ENCODE measurements at places on chromosomes 7 and 10.
A peak's percentile ranks its signal among the peaks of the same experiment; 100 is the strongest.

GRCh38 chr10:22634093-22634492 is 80.3 kb downstream of the PIP4K2A start:
- no peak for DNase-seq

DNA sequence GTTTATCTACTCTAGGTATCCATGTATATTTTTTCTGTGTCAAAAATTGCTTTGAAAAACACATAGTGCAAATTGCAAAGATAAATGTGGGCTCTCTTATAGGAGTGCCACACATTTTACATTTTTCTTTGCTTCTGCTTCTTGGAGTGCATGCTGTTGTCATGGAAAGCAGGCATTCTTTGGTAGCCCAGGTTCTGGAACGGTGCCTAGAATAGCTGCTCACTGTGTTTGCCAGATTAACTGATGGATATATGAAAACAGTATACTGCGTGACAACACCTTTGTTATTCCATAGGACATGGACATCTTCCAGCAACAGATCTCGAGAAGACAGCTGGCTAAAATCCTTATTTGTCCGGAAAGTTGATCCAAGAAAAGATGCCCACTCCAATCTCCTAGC is 13.4 kb downstream of the NIPSNAP2 start:
- DNase-seq: peak; percentile 75

DNA sequence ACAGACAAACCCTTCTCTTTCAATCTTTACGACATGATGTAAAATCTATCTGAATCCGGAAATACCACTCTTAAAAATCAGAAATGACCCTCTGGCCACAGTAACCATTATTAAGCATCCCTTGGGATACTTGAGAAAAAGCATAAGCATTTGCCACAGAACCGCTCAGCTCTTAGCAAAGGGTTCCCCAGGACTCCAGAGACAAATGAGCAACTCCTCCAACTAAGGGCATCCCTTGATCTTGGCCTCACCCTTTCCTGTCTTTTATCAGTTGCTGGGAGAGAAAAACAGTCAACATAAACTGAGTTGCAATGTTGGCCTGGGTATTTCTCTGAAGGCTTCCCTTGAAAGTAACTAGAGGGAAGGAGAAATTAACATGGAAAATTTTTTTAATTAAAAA is 3.5 kb downstream of the PDLIM1 start:
- no peak for DNase-seq

DNA sequence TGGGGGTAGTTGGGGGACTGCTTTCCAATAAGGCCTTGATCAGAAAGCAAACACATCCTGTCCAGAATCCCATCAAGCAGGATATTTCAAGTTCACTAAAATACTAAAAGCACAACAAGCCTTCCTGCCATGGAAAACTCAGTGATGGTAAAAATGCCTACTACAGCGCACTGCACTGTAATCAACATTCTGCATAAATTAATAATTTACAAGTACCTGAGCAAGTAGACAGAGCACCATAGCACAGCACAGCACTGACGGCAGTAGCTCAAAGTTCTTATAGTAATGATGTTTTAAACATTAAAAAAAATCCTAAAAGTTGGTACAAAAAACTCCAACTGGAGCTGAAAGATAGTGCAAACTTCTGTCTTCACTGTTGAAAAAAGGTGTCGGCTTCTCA is 120.5 kb downstream of the FANK1 start:
- no peak for DNase-seq

GRCh38 chr7:133562621-133563020 is 309.7 kb downstream of the EXOC4 start:
- peak; percentile 80 for DNase-seq

DNA sequence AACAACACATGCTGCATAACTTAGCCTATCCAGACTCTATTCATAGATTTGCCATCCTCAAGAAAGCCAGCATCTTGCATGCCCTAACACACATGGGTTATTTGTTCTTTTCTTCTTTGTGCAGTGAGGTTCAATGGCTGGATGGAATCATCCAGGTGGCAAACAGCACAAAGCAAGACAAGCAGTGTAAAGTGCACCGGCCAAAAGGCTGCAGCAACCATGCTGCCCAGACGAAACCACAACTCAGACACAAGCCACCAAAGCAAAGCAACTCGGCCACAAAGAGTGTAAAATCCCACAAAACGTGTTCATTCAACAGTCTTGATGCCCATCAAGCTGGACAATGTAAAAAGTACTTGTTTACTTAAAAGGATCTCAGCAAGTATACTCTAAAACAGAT is 76.9 kb downstream of the PIP4K2A start:
- DNase-seq: no peak

GRCh38 chr10:60388709-60389301 is 870 bp downstream of the ANK3 start:
- no peak for DNase-seq

DNA sequence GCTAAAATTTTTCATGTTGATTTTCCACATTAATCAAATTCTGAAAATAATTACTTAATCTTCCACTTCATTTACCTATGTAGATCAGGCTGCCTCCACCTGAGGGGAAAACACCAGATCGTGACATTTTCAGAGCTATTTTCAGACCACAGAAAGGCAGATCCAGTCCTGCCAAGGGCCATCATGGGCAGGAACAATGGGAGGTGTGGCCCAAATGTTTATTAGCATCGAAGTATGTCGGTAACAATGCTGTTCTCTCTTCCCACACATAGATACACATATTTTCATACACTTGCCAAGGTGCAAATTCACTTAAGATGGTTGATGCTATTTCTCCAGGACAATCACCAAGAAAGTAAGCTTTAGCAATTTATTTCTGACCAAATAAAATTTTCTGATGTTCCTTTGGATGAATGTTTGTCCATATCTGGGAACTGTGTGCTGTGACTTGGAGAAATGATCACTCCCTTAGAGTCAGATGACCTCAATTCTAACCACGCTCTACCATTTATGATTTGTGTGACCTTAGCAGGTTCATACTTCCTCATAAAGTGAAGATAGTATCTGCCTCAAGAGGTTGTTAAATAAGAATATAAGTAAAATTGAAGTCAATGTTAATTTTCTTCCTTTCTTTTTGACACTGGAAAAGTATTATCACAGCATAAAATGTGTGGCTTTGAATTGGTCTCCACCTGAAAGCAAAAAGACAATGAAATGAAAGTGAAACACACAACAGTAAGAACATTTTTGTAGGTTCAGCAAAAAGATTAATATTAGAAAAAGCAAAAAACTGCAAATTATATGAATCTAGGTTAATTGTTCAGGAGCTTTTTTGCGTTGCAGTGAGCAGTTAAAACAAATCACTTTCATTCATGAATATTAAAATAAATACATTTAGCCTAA is 310.4 kb upstream of the PHF14 start:
- no peak for DNase-seq

All from astrocyte (in vitro differentiated cells and primary cell).